ENCODE measurements at places on chromosomes 2 and 18.
A peak's percentile ranks its signal among the peaks of the same experiment; 100 is the strongest.

DNA sequence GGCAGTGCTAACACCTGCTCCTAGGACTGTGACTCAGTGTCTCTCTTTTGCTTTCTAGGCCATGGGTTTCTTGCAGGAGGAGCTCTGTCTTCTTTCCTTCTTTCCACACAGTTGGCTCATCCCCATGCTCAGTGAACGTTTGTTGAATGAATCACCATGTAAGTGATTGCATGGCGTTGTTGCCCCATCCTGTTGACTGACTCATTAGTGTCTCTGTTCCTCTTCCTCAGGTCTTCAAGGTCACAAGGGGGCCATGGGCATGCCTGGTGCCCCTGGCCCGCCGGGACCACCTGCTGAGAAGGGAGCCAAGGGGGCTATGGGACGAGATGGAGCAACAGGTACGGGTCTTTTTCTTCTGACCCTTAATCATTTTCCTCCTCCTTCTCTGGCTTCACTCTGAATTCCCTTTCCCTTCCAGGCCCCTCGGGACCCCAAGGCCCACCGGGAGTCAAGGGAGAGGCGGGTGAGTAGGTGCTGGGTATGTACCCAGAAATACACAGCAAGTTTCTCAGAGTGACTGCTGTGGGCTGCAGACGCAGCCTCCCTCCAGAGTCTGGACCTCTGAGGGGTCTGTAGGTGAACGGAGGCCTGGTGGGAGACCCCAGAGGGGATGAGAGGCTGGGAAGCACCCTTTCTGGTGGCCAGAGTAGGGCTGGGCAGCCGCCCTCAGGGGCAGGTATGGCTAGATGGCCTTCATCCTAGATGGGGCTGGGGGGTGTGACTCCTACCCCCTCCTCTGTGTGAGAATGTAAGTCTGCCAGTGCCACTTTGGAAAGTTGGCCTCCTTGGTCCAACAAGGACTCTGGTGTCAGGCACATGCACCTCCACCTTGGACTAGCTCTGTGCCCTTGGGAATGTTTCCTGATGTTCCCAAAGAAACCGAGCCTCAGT, 32.4 kb downstream of the MARCO start:
- DNase-seq, result no peak

- DNase-seq, result no peak
Observed at GRCh38 chr2:172647439-172647838, 88.2 kb upstream of the RAPGEF4 start.

- no peak for DNase-seq
Observed at GRCh38 chr18:79314838-79315388, 80.8 kb upstream of the NFATC1 start.

- no peak for DNase-seq
Observed at GRCh38 chr2:219448099-219448775, 13.6 kb downstream of the SPEG start.

GRCh38 chr2:78011251-78011650, 489.1 kb upstream of the LRRTM4 start:
- DNase-seq, result peak; percentile 89

DNA sequence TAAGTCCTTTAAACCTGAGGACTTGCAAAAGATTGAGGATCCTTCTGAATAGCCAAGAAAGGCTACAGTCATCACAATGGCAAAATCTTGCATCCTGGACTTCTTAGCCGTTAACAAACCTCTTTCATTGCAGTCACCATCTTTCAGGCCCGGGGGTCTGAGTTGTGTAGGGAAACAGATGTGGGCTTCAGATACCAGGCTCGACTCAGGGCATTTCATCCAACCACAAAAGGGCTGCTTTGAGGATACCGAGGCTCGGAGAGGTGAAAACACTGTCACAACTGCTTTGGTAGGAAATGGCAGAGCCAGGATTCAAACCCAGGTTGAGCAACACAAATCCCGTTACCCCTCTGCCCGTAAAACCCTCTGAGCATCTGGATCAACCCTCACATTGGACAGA, 147.4 kb downstream of the TFCP2L1 start:
- DNase-seq, result no peak

DNA sequence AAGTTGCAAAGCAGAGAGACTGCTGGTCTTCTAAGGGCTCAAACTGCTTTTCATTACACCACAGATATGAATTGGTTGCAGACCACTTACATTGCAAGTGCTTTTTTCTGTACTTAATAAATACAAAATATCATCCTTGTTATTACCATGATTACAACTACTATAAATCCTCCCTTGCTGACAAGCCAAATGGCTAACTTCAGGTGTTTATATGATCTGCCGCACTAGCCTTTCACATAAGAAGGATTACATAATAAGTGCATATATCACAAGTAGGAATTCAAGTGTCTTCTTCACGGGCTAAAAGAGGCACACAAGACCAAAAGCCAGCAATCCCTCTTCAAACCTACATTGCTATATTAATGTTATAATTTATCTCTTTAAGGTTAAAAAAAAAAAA, 373.0 kb downstream of the ZEB2 start:
- no peak for DNase-seq

GRCh38 chr18:49682173-49682802, 120.4 kb downstream of the LIPG start:
- no peak for DNase-seq

Data from pons (tissue), 1 donor.